Stimulated activated CD4-positive, alpha-beta T cell treated with anti-CD3 and anti-CD28 coated beads, TNF-alpha, amount 100 ng/mL, for 24 hours (primary cell): ENCODE measurements at places on chromosomes 1 and 21.

- no peak for DNase-seq
These were observed 3.1 kb downstream of the OLIG2 start for GRCh38 chr21:33028773-33029384.

GRCh38 chr1:205582471-205583291 lies 49.1 kb downstream of the ELK4 start:
- no peak for DNase-seq

- no peak for DNase-seq
These were observed 163.9 kb downstream of the AKT3 start for GRCh38 chr1:243686159-243686558.

DNA sequence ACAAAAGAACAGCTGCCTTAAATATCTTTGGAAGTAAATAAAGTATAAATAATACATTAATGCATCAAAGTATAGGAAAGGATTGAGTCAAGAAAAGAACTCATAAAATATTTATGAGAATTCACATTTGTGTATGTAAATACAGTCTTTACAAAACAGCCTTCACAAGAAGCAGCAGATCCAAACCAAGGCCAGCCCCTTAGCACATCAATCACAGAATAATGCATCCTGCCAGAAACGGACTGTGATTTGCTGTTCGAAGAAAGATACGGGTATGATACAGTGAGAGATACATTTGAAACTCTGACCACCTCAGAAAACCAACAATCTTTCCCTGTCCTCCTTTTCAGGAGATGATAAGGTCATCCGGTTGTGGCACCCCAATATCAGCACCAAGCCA lies 70.9 kb downstream of the WDR64 start:
- no peak for DNase-seq

DNA sequence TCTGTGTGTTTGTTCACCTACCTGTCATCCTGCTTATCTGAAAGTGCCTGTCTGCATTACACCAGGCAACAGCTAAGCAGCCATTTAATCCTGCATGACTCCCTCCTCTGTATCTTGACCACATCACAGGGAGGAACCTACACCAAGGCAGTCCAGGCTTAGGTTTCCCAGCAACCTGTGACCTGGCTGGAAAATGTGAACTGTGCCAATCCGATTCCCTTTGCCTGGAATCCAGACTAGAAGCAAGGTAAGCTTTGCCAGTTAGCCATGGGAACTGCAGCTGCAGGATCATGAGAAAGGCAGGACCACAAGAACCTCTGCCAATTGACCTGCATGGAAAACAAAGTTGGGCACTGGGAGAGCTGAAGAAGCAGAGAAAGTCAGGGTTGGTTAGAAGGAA lies 6.3 kb upstream of the ATP1B1 start:
- no peak for DNase-seq

DNA sequence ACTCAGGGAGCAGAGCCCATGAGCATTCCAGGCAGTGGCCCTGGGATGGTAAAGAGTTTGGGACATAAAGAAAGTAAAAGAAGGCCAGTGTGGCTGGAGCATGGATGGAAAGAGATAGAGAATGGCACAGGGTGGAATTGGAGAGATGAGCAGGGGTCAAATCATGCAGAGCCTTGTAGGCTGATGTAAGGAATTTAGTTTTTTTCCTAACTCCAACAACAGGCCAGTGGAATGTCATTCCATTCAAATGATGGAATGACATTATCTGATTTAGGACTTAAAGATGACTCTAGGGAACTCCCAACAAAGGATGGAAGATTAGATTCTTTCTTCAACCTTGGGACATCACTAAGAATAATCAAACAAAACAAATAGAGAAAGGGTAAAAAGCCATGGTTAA lies 12.8 kb upstream of the S100A2 start:
- DNase-seq, result no peak

GRCh38 chr21:14751602-14752344 lies 205.7 kb upstream of the SAMSN1 start:
- DNase-seq, result no peak

GRCh38 chr1:33609739-33610138 lies 137.3 kb downstream of the ZSCAN20 start:
- no peak for DNase-seq

DNA sequence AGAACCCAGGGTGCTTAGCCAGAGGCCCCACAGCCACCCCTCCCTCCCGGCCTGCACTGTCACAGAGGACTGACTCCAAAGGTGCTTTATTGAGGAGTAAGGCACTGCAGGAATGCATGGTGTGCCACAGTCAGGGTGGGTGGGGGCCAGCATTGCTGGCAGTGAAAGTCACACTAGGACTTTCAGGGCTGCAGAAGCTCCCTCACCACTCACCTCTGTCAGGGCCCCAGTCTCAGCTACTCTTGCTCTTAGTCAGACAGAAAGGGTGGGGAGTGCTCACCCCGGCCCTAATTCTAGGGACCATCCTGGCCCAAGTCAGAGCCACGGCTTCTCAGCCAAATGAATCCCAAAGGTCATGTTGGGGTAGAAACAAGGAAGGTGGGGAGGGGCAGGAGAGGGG lies 19.4 kb downstream of the KNCN start:
- no peak for DNase-seq

- DNase-seq, result no peak
These were observed 509.3 kb upstream of the LRRC7 start for GRCh38 chr1:69058454-69058853.

DNA sequence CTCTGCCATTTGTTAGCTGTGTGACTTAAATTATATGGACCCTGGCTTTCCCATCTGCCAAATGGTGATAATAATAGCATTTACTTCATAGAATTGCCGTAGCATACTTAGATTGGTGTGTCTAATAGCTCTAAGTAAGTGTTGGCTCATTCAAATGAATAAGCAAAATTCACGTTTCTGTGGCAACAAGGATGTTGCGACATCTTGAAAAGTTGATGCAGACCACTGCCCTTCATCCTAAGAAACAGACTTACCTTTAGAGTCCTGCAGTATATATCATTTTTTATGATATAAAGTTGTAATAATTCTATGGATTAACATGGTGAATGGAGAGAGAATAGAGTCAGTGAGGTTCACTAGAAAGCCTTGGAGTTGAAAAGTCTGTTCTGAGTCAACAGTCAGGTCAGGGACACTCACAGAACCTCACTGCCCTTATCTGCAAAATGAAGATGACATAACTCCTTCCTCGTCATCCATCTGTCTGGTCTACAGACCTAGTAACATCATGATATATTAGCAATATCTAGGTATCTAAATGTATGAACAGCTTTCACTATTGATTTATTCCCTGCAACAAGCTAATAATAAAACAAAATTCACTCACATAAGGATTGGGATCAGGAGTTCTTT lies 167.3 kb upstream of the C8B start:
- DNase-seq, result no peak

GRCh38 chr1:110341146-110341871 lies 2.1 kb downstream of the RBM15 start:
- DNase-seq, result no peak

DNA sequence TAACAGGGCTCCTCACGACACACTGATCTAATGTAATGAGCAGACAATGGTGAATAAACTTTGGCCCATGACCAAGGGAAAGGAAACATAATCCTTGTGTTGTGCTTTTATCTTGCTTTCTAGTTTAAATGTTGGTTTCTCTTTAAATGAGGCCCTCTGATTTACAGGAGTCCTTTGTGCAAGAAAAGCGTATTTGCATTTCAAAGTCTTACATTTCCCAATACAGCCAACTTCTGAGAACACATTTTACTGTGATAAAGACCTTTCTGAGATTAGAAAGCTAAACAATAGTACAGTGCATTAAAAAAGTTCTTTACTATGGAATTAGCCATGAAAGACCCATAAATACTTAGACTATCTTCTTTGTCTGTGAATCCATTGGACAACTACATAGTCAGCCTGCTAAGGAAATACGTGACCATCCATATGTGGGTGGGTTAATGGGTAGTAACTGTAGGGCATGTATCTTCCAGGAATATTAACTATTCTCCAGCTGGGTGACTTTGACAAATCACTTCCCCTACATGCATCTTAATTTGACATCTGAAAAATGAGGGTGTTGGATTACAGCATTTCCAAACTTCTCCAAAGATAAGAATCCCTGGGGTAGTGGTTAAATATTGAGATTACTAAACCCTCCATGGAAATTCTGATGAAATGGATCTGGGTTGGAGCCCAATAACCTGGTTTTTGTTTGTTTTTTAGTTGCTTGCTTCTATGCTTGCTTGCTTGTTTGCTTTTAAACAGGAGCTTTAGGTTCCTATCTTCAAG lies 50.3 kb upstream of the USP1 start:
- DNase-seq, result no peak
